ENCODE measurements at places on chromosomes 6 and 20.

DNA sequence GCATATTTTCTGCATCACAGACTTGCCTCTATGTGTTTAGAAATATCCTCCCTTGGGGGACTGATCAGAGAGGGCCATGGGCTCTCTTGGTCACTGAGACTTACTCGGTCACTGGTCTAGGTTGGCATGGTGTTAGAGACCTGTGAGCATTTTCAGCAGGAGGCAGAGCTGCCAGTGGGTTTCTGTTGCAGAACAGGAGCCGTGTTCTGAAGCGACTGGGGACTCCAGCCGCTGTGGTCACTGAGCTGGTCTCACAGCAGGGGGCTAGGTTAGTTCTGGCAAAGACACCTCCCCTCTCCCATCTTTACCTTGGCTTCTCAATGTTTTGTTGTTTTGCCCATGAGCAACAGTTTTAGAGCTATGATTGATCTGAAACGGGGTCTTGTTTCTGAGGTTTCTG is 8.7 kb downstream of the TMEM181 start:
- DNase-seq, result peak; percentile 41

DNA sequence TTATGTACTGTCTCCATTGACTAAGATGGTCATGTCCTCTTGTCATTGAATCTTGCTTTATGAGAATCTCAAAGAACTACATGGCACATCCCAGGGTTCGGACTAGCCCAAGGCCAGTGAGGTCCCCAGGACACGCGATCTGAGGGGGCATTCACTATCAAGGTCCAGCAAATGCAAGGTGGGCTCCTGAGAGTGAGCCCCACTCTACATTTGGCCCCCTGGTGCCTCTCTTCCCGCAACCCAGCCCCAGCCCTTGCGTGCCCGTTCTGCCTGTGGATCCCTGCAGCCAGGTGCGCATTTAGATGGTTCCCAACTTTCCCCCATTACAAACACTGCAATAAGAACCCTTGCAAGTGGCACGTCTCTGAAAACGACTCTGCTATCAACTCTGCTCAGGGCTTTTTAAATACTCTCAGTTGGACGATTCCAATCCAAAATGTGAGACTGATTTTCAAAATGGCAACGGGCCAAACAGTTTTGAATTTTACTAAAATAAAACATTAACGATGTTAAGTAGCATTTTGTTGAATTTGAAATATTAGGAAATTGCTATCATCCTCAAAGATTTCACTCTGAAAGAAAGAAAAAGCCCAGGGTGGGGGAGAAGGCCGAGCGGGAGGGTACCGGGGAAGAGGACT is 59.6 kb downstream of the NFATC2 start:
- DNase-seq, result no peak

- no peak for DNase-seq
Observed at GRCh38 chr20:40993794-40994540, 34.7 kb upstream of the TOP1 start.

DNA sequence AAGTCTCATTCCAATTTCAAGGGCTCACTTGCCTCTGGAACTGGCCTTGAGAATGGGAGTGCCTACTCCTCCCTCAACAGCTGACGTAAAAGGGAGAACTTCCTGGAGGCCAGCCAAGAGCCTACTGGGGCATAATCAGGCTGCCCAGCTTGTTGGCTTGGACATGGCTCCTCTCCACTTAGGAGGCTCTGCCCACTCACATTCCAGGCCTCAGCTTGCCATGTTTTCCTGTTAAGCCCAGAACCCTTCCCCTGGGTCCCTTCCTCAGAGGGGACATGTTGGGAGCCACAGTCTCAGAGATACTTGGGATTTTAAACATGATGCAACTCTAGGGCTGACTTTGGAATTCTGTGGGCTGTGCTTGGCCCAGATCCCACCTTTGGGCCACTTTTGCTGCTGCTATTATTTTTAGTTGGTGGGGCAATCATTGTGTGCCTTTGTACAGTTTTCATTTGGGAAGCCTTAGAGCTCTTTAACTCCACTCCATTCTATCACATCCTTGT is 31.5 kb upstream of the ADTRP start:
- DNase-seq, result peak; percentile 93

DNA sequence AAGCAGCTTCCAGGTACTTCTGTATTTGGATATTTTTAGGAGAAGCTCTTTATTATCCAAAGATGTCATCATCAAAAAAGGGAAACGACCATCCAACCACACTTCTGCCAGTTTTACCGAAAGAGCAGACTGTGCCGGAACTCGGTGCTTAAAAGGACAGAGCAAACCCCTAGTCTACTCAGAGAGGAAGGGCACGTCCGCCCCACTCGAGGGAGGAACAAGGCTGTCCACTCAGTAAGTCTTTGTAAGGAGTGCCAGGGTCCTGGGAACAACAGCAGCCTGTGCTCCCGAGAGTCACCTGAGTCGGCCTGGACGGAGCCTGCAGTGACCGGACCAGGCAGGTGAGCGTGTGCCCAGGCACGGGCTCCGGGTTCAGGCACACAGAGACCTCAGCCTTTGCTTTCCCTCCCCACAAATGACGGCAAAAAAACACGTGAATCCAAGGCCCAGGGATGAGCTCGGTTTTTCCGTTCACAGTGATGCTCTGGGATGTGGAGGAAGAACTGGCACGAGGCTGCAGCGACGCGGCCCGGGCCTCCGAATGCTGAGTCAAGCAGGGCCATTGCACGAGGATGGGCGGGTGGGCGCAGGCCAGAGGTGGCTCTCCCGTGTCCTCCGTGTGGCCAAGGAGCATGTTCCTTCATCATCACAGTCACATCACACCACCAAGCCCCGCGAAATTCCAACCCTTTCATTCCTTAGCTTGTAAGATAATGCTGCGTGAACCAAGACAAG is 17.4 kb upstream of the SLCO4A1 start:
- DNase-seq, result no peak

- DNase-seq, result no peak
Observed at GRCh38 chr6:160057080-160057479, 64.5 kb upstream of the SLC22A1 start.

DNA sequence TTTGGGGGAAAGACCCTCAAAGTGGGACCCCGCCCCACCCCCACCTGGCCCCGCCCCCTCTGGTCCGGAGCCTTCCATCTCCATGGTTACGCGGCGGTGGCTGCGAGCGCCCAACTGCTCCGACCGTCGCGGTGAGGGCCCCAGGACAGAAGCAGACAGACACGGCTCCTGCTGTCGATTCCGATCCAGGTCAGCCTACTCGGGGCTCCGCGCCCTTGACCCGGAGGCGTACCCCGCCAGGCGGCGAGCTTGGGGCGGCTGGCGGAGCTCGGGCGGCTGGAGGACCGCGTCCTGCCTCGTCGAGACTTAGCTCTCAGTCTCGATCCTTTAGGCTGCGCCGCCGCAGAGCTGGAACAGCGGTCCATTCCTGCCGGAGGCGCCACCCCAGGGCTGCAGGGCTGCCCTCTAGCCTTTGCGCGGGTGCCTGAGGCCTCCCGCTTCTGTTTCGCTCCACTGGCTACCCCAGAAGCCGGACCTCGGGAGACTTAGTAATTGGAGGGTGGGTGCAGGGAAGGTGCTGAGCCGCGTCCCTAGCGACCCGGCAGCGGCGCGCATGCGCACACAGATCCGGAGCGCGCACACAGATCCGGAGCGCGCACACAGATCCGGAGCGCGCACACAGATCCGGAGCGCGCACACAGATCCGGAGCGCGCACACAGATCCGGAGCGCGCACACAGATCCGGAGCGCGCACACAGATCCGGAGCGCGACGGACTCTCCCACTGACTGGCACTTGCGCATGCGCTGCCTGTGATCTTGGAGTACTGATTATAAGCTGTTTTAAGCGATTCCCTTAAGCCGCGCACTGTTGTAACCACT is at the start of gene CFAP206:
TSS of gene CFAP206 (plus strand) at position 72 of the 820 bp plus-strand sequence. CDS start 1,868 bp downstream, outside the sequence.
- DNase-seq, result peak; percentile 86

DNA sequence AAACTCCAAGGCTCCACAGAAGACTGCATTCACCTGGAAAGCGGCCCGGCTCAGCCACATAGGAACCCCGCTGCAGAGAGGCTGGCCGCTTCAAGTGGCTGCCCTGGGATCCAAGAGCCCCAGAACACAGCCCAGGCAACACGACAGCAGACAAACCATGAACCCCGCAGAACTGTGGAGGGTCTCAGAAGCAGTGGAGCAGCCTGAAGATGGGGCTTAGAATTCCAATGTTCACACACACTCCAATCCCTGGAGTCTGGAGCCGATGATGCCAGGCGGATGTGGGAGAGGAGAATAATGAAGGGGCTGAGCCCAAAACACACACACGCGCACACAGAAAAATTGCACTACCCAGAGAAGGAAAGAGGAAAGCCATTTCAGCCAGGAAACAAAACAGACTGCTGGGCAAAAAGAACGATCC is 52.4 kb downstream of the NINL start:
- no peak for DNase-seq

- no peak for DNase-seq
Observed at GRCh38 chr20:11882651-11883050, 35.0 kb upstream of the BTBD3 start.

DNA sequence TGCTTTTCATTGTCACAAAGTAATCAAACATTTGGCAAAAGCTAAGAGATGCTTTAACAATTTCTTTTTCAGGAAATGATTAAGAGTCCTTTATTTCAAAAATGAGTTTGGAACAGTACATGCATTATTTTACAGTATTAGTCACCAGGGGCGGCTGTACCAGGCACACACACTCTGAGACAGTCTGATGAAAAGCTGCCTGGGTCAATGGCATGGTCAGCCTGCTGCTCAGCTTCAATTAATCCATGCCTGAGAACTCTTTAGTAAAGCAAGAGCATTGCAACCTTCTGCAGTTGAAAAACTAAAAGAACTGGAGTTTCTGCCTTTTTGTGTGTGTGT is 105.5 kb downstream of the TULP4 start:
- no peak for DNase-seq

- DNase-seq, result no peak
Observed at GRCh38 chr6:40456390-40457013, 130.7 kb downstream of the LRFN2 start.

GRCh38 chr6:25035512-25036435 is 100.0 kb upstream of the RIPOR2 start:
- no peak for DNase-seq

GRCh38 chr6:39170389-39170788 is 55.4 kb upstream of the SAYSD1 start:
- DNase-seq, result no peak

- DNase-seq, result no peak
Observed at GRCh38 chr6:16336911-16337294, 98.5 kb downstream of the GMPR start.

GRCh38 chr20:605237-605636 is 4.9 kb downstream of the TCF15 start:
- DNase-seq, result no peak

- no peak for DNase-seq
Observed at GRCh38 chr20:44970243-44970757, 4.0 kb downstream of the STK4 start.

DNA sequence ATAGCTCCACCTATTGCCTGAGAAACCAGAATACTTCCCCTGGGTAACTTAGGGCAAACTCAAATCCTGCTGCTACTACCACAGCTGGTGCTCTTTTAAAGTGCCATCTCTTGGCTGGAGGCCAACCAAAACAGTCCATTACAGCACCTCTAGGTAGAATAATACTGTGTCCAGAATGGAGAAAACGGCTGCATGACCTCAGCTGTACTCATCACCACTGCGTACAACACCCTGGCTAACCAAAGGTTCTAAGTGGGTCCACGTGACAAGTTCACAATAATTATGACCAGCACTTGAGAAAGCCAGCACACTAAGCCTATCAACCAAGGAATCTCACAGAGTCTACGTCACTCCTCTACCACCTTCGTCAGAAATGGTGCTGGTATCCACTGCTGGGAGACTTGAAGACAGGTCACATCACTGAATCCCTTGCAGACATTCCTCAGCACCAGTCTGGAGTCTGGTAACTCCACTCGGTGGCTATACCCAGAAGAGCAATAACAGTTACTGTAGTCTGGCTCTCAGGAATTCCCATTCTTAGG is 40.9 kb upstream of the PKIB start:
- DNase-seq, result no peak

- DNase-seq, result no peak
Observed at GRCh38 chr6:6772751-6773150, 184.2 kb downstream of the LY86 start.

DNA sequence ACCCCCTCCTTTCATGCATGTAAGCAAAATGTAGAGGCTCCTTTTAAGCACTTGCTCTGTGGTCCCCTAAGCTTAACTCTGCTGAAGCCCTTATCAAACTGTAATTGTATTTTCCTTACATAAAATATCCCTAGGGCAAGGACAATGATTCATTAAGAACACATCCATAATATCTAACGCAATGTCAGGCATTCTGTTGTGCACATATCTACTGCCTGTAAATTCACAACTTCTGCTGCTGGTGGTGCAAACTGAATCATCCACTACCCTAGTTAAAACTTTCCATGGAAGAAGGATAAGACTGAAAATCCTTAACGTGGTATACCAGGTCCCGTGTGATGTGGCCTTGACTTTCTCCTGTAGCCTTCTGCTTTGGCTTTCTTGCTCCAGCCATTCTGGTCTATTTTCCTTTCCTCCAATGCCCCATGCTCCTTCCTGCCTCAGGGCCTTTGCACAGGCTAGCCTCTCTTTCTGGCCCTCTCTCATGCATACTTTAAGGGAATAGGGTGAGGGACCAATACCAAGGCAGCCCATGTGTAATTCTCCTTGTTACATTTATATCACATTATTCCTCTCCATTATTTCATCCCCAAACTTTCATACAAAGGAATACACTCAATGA is 113.6 kb upstream of the ZFP64 start:
- DNase-seq, result no peak

- no peak for DNase-seq
Observed at GRCh38 chr6:154474648-154475428, 35.6 kb downstream of the CNKSR3 start.

GRCh38 chr6:31729979-31730630 is 1.0 kb upstream of the DDAH2 start:
- DNase-seq, result peak; percentile 95

DNA sequence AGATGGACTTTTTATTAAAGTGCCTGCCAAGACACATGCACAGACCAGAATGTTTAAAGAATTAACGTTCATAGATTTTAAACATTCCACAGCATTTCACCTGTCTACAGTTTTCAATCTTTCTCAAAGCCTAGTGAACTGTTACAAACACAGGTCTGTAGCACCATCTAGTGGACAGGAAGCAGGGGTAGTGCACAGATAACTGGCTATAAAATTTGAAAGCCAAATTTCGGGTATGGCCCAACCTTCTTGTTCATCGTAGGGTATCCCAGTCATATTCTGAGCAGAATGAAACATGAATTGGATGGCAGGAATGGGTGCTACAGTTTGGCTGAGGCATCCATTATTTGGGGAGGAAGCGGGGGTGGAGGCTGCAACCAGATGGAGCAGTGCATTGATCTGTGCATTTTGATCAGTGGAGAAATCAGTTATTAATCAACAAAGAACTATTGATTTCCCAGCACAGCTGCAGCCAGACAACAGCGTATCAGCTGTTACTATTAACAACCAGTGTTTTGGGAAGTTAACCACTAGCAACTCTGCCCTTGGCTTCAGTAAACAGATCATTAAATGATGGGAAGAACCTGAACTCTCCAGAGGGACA is 56.1 kb upstream of the B3GAT2 start:
- DNase-seq, result no peak

- no peak for DNase-seq
Observed at GRCh38 chr20:8077137-8077466, 55.0 kb upstream of the PLCB1 start.
